Non-pigmented ciliary epithelial cell (primary cell): ENCODE measurements at places on chromosomes 3 and 15.

DNA sequence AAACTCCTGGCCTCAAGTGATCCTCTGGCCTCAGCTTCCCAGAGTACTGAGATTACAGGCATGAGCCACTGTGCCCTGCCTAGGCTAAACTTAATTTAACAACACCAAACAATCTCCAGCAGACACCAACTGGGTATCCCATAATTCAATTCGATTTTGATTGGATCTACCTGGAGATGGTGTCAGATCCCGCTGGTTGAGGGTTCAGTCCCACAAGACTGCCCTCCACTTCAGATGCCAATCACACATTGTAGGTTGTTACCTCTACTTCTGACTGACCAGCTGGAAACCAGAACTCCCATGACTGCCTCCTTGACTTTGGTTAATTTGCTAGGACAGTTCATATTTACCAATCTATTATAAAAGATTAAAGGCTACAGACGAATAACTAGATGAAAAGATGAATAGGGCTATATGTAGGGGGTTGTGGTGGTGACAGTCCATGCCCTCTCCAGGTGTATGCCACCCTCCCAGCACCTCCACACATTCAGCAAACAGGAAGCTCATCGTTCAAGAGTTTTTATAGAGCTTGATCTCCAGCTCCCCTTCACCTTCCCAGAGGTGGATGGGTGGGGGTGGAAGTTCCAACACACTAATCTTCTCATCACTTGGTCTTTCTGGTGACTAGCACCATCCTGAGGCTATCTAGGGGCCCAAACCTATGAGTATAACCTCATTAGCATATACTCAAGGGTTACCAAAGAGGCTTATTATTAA lies 9.3 kb downstream of the B2M start:
- no peak for DNase-seq

DNA sequence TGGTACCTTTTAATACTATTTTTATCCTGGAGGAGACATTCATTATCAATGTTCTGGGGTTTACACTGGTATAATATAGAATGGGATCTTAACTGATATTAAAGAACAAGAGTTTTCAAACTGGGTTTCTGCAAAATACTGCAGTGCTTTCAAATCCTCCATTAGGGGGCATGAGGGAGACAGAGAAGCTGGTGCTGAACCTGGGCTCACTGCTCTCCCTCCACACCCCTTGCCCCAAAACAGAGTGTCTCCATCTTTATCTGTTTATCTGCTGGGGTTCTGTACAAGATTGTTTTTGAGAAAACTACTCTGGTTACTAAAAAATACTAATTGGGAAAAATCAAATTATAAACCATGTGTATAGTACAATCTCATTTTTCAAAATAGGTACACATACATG lies 41.7 kb downstream of the CADPS start:
- DNase-seq: no peak

DNA sequence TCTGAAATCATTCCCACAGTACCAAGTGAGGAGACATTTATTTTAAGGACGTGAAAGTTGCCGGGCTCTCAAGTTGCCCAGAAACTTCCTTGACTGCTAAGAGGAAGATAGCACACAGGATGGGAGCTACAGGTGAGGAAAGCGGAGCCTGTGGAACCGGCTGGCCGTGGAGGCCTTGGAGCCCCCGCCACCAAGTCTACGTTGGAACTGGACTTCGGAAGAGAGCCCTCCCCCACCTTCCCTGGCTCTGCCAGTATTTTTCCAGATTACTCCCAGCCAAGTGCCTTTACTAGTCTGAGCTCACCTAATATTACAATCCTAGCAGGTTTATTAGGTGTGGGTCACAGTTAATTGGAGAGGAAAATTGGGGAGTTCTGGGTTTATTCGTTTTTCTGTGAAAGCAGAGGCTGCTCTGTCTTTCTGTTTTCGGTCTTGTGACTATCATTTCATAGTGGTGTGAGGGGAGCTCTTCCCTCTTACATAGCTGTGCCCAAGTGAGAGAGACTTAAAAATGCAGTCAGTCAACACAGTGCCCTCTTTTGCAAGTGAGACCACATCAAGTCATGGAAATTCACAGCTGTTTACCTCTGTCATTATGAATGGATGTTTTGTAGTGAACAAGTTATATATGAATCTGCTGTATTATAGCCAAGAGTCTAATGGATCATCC lies 6.8 kb downstream of the BOC start:
- no peak for DNase-seq

DNA sequence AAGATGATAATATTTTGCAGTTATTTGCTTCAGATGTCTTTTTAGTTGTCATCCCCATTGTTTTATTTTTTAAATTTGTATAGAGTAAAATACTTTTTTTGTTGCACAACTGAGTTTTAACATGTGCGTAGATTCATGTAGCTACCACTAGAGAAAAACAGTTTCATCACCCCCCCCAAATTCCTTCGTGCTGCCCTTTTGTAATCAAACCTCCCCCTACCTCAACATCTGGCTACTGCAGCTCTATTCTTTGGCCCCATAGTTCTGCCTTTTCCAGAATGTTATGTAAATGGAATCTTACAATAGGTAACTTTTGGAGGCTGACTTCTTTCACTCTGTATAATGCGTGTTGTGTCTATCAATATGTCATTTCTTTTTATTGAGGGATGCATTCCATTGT lies 232.0 kb upstream of the RASGRP1 start:
- DNase-seq: no peak

- DNase-seq: no peak
Measured at GRCh38 chr3:29721789-29722188, 440.9 kb downstream of the RBMS3 start.

- DNase-seq: no peak
Measured at GRCh38 chr3:194952841-194953241, 267.2 kb downstream of the FAM43A start.

GRCh38 chr3:152205097-152205593 lies 63.6 kb upstream of the MBNL1 start:
- DNase-seq: no peak

DNA sequence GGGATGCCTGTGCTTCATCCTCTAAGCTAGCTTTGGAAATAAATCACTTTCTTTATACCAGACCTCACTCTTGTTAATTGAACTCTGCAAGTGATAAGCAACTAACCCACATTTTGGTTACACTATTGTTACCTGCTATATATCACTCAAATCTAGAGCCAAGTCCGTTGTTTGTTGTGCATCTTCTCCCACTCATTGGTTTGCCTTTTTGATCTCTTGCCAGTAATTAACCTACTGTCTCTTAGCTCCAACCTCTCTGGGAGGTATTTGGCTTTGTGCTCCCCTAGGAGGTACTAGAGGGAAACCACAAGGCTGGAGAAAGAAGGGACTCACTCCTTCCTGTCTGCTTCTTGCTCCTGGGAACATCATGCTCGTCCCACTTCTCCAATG lies 12.8 kb upstream of the CRBN start:
- DNase-seq: no peak

DNA sequence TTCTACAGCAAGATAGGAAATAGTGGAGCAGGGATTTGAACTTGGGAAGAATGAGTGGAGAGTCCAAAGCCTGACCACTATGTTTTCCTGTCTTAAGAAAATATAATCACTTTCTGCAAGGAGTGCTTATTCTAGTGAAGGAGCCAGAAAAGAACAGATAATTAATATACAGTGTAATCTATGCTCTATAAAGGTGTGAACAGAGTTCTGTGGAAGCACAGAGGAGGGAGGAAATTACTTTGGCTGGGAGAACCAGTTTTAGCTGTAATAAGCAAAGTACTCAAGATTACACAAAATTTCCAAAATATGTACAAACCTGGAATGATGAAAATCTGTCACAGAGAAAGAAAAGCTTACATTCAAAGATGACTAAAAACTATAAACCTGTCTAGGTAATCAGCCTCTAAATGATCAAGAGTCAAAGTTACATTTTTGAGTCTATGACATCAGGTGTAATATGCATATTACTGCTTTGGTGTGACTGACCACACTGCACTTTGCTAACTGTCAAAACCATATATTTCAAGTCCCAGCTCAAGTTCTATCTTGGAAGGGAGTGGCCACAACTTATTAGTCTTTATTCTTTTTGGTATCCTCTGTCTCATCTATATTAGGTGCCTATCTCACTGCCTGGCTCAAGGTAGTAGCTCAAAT lies 40.7 kb upstream of the MB21D2 start:
- no peak for DNase-seq

DNA sequence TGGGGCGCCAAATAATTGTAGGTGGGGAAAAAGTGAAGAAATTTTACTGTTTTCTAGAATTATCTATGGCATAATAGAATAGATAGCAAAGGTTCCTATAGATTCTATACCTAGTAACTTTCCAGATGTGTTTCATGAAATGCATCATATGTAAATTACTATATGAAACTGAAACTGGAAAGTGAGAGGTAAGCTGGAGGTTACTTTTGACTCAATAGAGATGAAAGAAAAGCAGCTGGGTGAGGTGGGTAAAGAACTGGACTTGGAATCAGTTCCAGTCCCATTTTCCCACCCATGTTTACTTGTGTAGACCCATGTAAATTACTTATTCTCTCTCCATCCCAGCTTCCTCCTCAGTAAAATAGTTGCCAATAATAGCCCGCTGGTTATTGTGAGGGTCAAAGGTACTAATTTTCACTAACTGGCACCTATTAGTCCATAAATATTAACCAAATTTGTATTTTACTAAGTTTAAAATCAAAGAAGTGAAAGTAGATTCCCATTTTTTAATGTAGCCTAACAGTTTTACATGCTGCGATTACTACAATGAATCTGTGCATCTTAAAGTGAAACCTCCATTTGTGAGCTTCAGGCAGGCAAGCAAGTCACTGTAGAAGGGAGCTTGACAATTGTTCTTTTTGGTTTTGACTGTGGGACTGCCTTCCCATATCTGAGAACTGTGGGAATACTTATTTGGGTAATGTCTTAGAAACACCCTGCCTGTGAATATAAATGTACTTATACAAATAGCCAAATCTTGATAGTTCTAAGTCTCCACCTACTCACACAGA lies 312.1 kb downstream of the SLC9A9 start:
- DNase-seq: no peak

DNA sequence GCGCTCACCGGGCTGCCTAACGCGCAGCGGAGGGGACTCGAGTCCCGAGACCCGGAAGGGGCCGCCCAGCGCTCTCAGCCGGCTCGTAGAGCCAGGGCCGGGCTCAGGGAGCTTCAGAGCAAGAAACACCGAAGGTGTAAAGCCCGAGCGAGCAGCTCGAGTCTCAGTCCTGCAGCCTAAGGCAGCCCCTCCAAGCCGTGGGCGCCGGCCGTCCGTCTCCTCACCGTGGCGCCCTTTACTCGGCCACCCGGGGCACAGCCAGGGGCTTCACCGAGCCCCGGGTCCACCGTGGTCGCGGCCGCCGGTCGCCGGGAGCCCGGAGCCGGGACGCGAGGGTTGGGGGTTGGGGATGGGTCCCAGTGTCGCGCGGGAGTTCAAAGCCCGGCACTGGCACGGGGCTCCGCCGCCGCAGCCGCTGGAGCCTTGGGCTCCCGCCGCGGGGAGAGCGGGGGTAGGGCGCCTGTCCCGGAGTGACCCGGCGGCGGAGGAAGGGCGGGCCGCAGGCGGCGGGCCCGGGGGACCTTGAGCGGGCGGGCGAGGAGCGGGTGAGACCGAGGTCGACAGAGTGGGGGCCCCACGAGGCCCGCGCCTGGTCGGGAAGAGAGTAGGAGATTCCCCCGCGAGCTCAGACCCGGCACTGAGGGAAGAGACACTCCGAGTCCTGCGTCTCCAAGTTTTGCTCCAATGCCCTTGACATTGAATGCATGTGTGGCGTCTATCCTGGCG lies 26.9 kb upstream of the THRB start:
- no peak for DNase-seq

GRCh38 chr3:98557324-98558010 lies 25.7 kb downstream of the GPR15 start:
- DNase-seq: no peak

DNA sequence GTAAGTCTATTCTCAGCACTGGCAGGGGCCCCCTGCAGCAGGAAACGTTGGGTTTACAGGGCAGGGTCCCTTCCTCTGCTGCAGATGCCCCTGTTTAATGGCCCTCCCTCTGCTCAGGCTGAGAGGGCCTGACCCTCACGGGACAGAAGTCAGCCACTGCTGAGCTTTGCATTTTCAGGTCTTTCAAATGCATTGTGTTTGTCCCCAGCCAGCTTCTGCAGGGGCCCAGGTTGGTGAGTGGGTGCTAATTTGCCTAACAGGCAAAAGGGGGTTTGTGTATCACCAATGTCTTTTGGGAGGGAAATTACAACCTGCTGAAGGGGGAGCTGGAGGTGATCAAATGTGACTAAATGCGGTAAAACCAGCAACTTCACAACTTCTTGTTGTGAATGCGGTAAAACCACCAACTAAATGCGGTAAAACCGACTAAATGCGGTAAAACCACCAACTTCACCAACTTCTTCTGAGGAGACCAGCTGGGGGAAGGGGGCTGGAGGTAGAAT lies 44.8 kb upstream of the UBE2E1 start:
- DNase-seq: no peak

GRCh38 chr3:188946351-188947240 lies 225.2 kb upstream of the TPRG1 start:
- no peak for DNase-seq

DNA sequence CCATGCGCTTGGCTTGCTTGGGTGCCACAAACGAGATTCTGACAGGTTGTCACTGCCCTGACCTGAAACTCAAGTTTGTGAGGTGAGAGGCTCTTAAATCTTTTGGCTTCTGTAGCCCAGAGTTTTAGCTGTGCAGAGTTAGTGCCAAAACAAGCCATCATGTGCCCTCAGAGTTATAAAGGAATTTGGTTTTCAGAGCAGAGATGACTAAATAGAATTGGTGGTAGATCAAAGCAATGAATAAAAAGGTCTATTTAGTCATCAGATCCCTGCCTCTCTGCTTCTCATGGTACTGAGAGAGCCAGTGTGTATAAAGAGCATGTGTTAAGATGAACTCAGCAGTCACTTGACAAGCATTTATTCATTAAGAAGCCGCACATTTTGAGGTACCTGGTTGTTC lies 207.5 kb upstream of the DPH6 start:
- DNase-seq: no peak

DNA sequence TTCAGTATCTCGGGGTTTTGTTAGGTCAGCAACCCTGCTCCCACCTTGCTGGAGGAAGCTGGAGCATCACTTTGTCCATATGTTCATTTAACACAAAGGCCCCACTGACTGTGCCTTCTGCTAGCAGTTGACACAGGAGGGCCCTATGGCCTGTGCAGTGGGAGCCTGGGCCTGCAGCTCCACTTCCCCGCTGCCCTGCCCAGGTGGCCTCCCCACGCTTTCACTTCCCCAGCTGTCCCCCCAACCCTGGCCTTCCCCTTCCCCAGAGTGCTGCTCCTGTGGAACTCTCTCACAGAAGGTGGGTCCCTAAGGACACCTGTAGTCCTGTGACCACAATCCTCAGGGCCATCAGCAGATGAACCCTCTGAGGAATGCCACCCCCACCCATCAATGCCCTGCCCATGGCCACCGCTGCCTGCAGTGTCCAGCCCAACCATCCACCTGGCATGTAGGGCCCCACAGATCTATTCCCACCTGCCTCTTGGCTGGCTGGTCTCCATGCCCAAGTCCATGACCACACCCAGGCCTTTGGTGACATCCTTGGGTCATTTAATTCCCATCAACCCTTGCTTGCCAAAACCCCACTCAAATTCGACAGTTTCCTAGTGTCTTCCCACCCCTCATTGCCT lies 13.5 kb downstream of the TBC1D21 start:
- no peak for DNase-seq

GRCh38 chr3:122312826-122313225 lies 12.2 kb upstream of the CSTA start:
- DNase-seq: no peak
